ENCODE measurements at places on chromosomes 2 and 18.

GRCh38 chr18:50518787-50519546 is 40.9 kb upstream of the MAPK4 start:
- DNase-seq, result no peak

DNA sequence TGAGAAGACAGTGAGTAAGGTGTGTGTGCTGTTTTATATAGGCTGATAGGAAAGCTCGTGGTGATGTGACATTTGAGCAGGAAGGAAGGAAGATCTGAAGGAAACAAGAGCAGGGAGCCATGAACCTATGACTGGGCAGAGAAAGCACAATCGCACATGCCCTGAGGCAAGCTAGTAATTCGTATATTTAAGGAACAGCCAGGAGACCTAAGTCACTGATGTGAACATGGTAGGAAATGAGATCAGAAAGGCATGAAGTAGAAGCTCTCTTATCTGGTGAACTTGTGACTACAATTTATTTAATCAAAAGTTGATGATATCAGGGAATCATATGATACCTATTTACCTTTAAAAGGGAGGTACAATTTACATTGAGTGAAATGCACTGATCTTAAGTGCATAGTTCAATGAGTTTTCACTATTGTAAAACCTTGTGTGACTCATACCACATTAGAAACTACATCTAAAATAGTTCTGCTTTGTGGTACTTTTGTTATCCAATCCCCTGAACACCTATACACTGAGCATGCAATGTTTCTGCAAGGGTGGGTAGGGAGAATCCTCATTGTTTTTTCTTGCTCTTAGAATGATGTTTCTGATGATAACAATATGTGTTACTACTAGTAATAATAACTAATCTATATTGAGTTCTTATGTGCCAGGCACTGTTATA is 67.5 kb downstream of the GALNT13 start:
- DNase-seq, result no peak

- no peak for DNase-seq
Observed at GRCh38 chr2:219423652-219424377, 5.6 kb downstream of the DES start.

DNA sequence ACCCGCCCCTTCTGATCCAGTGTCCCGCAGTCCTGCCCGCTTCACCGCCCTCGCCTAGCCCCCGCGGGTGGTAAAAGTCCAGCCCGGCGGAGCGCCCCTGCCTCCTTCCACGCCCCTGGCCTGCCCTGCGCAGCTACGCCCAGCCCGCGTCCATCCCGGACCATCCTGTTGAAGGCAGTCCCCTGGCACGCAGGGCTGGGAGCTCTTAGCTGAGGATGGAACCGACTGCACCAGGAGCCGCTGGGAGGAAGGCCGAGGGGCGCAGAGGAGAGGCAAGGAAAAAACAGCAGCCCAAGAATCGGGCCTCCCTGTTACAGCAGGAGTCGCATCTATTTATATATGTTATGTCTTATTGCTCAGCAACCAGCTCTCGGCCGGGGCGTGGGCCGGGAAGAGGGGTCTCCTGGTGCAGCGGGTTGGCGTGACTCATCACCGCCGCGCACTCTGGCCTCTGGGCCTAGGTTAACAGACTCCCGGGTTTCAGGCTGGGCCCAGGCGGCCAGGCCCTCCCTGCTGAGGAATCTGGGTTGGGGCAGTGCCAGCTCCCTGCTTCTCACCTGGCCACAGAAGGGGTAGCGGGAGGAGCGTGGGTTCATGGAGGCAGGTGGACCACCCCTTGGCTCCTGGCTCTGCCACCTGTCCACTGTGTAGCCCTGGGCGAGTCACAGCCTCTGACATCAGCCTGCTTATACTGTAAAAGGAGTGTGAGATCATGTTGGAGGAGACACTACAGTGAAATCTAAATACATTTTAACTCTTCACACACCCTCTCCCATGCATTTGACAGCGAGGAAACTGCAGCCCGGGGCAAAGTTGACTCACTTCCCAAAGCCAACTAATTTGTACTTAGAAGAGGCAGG is 13.4 kb upstream of the MAP3K2 start:
- DNase-seq, result no peak

- DNase-seq, result no peak
Observed at GRCh38 chr2:129744649-129745048, 234.8 kb upstream of the RAB6C start.

DNA sequence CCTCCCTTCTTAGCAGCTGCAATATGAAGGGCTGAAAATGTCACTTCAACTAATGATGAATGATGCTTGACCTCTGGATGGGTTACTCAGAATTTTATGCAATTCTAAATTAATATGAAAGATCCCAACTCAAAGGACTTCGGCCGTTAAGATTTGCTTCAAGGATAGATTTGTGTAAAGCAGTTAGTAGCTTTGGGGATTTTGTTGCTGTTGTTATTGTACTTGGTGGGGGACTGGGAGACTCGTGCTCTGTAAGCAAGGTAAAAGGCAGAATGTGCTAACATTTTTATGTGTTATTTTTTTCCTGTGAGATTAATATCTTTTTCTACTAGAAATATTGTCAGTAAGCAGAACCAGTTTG is 478.8 kb downstream of the ARHGAP15 start:
- no peak for DNase-seq

GRCh38 chr2:191631754-191632153 is 46.2 kb upstream of the NABP1 start:
- DNase-seq, result no peak

GRCh38 chr2:113114224-113114945 is 13.0 kb upstream of the IL1RN start:
- DNase-seq, result no peak

DNA sequence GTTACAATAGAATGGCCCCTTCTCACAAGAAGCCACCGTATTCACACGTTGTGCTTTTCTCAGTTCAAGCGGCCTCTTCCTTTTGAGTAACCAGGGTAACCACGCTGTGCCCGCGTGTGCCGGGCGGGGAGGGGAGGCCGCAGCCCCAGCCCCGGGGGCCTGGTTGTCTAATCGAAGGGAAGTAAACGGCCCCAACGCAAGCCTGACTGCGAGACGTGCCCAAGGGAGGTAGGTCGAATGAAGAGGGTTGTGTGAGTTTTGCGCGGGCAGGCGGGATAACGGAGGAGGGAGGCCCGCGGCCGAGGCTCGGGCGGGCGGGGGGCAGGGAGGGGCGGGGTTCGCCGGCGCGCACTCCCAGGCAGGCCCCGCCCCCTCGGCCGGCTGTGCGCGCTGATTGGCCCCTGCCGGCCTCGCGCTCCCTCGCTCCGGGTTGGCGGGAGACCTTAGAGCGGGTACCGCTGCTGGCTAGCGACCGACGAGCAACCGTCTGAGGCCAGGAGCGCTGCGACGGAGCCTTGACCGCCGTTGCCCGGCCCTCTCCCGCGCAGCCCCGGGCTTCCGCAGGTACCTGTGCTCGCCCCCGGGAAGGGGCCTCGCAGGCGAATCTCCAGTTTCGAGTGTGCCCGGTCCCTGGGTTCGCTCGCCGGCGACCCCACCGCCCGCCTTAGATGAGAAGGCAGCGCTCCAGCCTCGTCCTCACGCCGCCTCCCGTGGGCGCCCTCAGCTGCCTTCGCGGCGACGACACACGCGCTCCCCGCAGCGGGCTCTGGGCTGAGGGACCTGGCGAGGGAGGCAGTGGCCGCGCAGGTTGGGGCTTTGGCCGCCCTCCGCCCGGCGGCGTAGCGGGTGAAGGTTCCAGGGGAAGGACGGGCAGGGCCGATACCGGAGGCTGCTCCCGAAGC is at the start of gene SPDYA:
TSS of gene SPDYA (plus strand) at position 451 of the 902 bp plus-strand sequence. CDS start 5,181 bp downstream, outside the sequence.
- peak; percentile 69 for DNase-seq

- no peak for DNase-seq
Observed at GRCh38 chr2:22904126-22904684, 480.8 kb upstream of the KLHL29 start.

DNA sequence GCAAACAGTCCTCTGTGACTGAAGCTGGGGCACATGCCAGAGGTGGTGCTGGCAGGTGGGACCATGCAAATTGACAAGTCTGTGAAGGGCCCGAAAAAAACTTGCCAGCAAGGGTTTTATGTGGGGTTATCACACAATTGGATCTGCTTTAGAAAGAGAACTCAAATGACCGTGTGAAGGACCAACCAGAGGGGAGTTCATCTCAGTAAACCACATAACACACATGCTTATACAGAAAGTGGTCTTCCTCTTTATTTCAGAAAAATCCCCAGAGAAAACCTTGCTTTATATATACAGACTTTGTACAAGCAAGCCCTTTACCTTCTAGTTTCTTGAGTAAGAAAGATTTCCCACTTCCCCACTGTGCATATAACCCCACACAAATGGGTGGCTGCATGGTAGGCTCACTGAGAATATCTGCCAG is 46.7 kb downstream of the KIDINS220 start:
- no peak for DNase-seq

DNA sequence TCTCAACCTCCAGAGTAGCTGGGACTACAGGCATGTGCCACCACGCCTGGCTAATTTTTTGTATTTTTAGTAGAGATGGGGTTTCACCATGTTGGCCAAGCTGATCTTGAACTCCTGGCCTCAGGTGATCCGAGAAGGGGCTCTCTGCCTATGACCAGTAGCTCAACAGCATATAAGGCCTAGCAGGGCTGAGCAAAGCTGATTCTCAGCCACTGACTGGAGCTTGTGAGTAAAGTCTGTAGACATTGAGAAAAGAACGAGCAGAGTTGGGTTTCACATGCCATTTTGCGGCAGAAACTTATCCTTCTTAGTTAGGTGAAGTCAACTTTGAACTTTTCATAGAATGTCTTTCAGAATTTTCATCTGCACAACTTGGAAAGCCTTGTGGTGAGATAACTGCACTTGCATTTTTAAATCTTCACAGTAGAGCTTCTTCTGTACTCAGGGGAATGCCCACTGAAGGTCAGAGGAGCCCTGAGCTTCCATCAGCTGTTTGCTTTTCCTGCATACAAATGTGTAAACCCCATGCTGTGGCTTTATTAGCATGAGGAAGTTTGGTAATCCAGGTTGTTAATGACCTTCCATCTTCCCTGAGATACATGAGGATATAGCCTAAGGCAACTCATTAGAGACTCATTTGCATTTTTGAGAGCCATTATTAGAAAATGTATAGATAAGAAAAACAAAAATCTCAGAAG is 602.4 kb downstream of the METTL4 start:
- DNase-seq, result no peak

GRCh38 chr2:120053891-120054290 is 41.0 kb downstream of the EPB41L5 start:
- DNase-seq, result no peak

DNA sequence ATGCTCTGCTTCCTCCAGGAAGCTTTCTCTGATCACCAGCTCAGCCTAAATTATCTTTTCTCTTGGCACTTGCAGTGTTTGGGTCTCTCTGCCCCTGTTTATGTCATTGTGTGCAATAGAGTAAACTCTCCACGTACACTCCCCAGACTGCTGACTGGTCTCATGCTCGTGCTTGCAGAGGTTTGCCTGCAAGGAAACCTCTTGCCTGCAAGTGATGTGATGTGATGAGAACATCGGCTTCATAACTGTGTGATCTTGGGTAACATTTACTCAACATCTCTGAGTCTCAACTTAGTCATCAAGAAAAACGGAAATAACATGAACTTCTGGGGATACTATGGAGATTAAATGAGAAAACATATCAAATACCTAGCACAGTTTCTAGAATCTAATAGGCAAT is 92.3 kb downstream of the BIN1 start:
- no peak for DNase-seq

- DNase-seq, result no peak
Observed at GRCh38 chr2:10486601-10487079, 38.5 kb upstream of the ODC1 start.

DNA sequence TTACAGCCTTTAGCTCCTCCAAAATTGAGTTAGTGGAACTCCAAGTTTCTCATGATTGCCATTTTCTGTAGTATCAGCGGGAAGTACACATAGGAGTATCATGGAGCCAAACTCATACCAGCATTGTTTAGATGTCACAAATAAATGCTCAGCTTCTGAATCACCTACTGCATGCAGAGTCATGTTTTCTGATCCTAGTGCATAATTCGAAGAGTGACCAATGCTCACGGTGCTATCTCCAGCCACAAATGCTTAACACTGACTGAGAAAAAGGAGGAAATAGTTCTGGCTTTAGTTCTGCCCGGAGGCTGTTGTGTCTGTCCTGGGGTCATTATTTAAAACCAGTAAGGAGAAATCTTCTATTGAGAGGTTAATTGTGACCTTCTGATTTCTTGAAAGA is 45.4 kb upstream of the LRATD1 start:
- no peak for DNase-seq

DNA sequence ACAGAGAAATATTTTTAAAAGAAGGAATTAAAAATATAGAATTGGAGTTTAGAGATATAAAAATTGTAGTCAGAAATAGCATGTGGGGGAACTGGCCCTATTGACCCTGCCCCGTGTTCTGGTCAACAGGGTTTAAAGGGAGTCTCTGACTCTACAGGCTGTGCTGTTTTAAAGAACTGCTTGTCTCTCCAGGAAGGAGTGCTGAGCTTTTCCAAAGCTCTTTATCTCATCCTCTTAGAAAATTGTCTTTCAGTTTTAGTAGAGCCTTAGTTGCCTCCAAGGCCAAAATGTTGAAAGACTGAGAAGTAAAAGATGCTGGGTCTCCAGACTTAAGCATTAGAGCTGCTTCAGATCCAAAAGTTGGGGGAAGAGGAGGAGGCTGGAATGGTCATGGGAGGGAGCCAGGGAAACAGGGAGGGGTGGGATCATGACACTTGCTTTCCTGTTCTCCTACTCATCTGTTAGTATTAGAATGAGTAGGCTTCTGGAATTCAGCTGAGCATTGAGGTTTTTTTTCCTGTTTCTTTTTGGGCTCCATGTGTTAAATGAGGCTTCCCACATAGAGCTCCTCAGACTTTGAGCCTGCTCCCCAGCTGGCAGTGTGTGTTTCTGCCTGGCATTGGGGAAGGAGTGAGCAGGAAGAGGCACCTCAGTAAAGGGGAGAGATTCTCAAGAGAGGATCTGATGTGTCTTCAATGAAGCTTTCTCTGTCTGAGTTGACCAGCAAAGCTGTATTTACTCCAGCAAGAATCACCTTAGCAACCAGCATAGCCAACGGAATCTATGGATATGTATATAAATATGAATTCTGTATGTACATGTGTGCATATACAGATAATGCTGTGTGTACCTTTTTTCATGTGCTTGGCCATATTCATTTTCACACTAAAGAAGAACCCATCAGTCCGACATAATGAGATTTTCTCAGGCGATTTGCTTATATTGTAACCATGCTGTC is 186.8 kb upstream of the FBXO11 start:
- DNase-seq, result no peak
